ENCODE measurements at places on chromosomes 7 and 10. TPM values are rescaled to one million over a fixed set of nuclear protein-coding genes. Genes with fewer than 3 reads are reported as not detected.

GRCh38 chr10:122293156-122293960, 22.3 kb downstream of the BTBD16 start:
- no peak for DNase-seq

ATG9B gene
- total RNA-seq, result 0.34 TPM

DNA sequence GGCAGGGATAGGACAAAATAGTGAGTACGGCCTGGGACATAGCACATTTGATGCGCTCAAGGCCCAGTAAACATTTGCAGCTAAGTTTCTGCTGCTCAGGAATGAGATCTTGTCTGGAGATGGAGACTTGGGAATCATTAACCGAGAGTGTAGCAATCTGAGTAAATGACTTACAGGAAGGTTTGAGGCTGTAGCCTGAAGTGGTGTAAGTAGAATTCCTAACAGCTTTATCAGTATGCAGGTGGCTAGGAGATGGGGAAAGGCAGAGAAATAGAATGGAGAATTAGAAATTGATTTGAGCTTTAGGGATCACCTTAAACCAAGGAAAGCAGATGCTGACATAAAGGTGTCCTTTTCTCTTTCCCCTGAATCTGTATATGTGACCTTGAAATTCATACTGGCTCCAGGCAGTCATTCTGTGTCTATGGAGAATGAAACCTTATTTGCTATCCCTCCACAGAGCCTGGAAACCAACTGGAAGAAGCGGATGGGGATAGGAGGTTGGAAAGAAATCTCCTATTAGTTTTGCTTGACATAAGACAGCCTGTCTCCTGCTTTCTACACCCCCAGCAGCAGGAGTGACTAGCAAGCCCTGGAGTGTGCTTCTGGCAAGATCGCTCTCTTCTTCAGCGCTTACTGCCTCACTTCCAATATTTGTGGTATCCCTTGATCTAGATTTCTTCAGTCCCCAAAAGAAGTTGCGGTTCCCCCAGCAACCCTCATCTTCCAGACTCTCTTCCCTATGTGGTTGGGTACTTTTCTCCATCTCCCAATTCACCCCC, 6.4 kb upstream of the PON2 start:
- no peak for DNase-seq

- DNase-seq, result no peak
These were observed 70.9 kb downstream of the CTBP2 start for GRCh38 chr10:125089469-125089868.

DNA sequence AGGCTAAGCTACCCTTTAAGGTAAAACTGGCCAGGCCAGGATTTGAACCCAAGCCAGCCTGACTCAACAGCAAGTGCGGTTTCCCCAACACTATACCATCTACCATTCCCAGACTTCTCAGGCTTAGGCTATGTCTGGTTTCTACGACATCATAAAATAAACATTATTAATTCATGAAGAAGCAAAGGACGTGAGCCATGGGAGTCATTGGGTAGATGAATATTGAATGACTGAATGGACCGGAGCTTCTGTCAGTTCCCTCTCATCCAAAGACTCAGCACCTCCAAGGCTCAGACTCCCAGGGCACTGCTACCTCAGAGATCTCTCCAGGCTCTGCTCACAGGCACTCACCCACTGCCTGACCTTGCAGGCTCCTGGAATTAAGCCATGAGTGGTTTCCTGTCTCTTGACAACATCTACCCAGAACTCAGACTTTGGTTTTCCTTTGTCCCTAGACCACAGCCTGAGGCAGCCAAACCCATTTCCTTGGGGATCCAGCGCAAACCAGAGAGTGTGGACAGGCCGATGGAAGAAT, 64.6 kb upstream of the STEAP1B start:
- DNase-seq, result no peak

KLF14 gene
- total RNA-seq, result not detected

DNA sequence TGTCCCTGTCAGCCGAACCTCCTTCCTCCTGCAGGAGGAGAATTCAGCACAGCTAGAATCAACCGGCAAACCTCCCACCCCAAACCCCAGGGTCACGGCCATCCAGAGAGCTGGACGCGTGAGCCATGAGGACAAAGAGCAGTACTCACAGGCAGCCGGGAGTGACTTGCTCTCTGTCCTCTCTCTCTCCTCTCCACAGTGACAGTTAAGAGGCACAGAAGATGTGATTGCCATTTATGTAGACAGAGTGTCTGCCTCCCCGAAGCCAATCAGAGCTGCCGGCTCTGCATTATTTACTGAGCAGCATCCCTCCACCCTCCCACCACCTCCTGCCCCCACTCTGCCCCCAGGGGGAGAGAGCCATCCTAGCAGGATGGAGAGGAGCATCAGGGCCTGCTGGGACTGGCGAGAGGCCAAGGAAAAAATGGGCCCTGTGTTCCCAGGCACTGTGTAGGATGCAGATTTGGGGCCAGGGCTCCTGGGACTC, 4.3 kb downstream of the DDC start:
- no peak for DNase-seq

TRIL gene
- not detected for total RNA-seq

DNA sequence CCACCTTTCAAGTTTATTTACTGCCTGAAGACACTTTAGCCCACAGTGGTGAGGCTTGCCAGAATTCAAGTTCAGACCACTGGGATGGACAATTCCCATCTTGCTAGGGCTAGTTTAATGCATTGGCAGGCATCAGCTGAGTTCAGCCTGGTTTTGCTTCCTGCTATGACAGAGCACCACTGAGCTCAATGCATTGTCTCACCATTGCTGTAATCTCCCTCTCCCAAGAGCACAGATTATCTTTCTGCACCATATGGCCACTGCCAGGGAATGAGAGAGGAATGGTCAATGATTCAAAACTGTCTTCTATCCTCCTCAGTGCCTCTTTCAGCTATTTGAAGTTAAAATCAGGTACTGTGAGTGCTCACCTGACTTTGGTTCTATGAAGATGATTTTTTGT, 160.8 kb downstream of the XPNPEP1 start:
- DNase-seq, result no peak

- no peak for DNase-seq
These were observed 2.4 kb upstream of the IRF5 start for GRCh38 chr7:128935342-128935730.

GRCh38 chr10:29344073-29344820, 55.4 kb downstream of the LYZL1 start:
- DNase-seq, result peak; percentile 72

All from G401 (cell line).